ENCODE measurements at places on chromosomes 16 and 17. TPM values are rescaled to one million over a fixed set of nuclear protein-coding genes. Genes with fewer than 3 reads are reported as not detected.

The MGAT5B gene
- polyA plus RNA-seq: not detected

The CCDC200 gene
- polyA plus RNA-seq: 3.0 TPM

The CPNE7 gene
- polyA plus RNA-seq: not detected

The RRAD gene
- polyA plus RNA-seq: not detected

The NACA2 gene
- polyA plus RNA-seq: not detected

The IGFBP4 gene
- polyA plus RNA-seq: 3.0 TPM

The TSNAXIP1 gene
- polyA plus RNA-seq: not detected

The TOX3 gene
- not detected for polyA plus RNA-seq

The NFATC2IP gene
- 29.6 TPM for polyA plus RNA-seq

The PABPN1L gene
- polyA plus RNA-seq: not detected

The ZNF624 gene
- 3.9 TPM for polyA plus RNA-seq

The CCL23 gene
- not detected for polyA plus RNA-seq

The CD300E gene
- 0.11 TPM for polyA plus RNA-seq

The TNRC6C gene
- polyA plus RNA-seq: 3.0 TPM

The CDH13 gene
- polyA plus RNA-seq: 0.23 TPM

The SECTM1 gene
- 0.83 TPM for polyA plus RNA-seq

The KRT28 gene
- not detected for polyA plus RNA-seq

All from IgD-negative memory B cell (primary cell).